ENCODE measurements at places on chromosomes 4 and X.

GRCh38 chr4:164756686-164757085 lies 2.8 kb downstream of the SMIM31 start:
- no peak for DNase-seq

GRCh38 chr4:76673362-76673761 lies 224.6 kb downstream of the SOWAHB start:
- no peak for DNase-seq

- no peak for DNase-seq
These were observed 173.8 kb downstream of the CAMK2D start for GRCh38 chr4:113587640-113588275.

GRCh38 chr4:72295966-72296557 lies 264.3 kb downstream of the NPFFR2 start:
- DNase-seq, result no peak

- no peak for DNase-seq
These were observed 18.7 kb upstream of the DDIT4L start for GRCh38 chr4:100208964-100209363.

- no peak for DNase-seq
These were observed 126.2 kb downstream of the KLHL13 start for GRCh38 chrX:117990438-117990837.

Measured in stimulated activated CD4-positive, alpha-beta T cell treated with anti-CD3 and anti-CD28 coated beads, Interleukin-12 subunit alpha, Interleukin-12 subunit beta, amount 100 ng/mL, for 48 hours (primary cell).